Fibroblast of pulmonary artery (primary cell): ENCODE measurements at places on chromosomes 16 and 17.

- no peak for DNase-seq
Observed at GRCh38 chr16:17360693-17361122, 110.1 kb downstream of the XYLT1 start.

- DNase-seq: no peak
Observed at GRCh38 chr17:41140360-41141131, at the start of gene KRTAP4-6. TSS of gene KRTAP4-6 (minus strand) at chr17:41140544. CDS start at chr17:41140487, 57 bp downstream.

DNA sequence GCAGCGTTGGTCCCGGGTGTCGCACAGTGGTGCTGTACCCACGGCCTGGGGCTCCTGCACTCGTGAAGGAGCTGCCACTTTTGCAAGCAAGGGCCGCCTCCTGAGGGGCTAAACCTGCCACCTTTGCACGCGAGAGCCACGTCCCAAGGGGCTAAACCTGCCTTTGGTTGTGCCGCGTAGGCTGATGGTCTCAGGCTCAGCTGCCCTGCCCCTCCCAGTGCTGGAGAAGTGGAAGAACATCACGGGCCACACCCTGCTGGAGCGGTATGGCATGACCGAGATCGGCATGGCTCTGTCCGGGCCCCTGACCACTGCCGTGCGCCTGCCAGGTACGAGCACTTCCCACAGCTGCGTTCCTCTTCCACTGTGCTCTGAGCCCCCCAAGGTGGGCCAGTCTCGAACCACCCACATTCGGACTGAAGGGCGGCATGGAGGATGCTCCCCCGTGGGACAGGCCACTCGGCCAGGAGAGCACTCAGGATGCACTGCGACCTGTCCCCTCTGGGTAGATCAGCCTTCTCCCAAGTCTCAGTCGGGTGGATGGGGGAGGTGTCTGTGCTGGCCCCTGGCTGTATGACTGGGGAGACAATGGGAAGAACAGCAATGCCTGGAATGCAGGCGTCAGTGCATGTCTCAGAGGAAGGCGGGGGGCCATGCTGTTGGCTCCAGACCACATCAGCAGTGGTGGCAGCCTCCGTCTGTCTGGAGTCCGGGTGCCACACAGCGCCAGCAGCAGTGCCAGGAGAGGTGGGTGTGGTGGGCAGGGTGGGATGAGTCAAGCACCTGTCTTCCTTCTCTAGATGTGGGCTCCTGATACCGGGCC is 20.7 kb downstream of the ACSF3 start:
- DNase-seq: peak; percentile 17

GRCh38 chr16:4489030-4489429 is 12.8 kb downstream of the HMOX2 start:
- peak; percentile 83 for DNase-seq

DNA sequence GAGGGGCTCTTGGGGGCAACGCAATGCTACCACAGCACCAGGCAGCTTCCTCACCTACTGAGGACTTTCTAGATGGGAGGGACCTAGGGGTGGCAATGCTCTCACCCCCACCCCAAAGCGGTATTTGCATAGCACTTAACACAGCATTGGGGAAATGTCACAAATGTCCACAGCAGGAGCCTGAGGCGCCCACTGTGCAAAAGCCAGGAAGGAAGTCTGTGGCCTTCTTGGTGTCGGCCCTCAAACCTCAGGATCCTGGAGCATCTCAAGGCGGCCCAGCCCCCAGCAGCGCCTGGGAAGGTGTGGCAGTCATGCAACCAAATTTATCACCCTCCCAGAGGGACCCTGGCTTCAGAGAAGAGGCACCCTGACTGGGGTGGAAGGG is 45.3 kb downstream of the WNT3 start:
- no peak for DNase-seq

- no peak for DNase-seq
Observed at GRCh38 chr16:2016407-2016922, 3.1 kb upstream of the NPW start.

- DNase-seq: no peak
Observed at GRCh38 chr17:62931101-62931500, 34.9 kb upstream of the TANC2 start.

DNA sequence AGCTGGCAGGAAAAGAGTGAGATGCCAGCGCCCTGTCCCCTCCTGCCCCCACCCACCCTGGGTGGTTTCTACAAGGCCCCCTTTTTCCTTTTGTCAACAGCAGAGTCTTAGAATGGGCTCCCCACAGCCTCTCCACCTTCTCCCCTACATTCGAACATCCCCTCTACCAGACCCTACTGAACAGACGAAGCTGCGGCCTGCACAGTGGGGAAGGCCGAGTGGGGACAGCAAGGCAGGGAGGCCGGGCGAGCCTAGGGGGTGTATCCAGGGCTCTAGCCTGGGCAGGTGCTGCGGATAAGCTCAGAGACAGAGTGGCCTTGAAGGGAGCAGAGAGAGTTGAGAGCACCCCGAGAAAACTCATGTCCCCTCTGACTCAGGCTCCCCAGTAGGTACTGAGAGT is 7.4 kb downstream of the ZACN start:
- no peak for DNase-seq

DNA sequence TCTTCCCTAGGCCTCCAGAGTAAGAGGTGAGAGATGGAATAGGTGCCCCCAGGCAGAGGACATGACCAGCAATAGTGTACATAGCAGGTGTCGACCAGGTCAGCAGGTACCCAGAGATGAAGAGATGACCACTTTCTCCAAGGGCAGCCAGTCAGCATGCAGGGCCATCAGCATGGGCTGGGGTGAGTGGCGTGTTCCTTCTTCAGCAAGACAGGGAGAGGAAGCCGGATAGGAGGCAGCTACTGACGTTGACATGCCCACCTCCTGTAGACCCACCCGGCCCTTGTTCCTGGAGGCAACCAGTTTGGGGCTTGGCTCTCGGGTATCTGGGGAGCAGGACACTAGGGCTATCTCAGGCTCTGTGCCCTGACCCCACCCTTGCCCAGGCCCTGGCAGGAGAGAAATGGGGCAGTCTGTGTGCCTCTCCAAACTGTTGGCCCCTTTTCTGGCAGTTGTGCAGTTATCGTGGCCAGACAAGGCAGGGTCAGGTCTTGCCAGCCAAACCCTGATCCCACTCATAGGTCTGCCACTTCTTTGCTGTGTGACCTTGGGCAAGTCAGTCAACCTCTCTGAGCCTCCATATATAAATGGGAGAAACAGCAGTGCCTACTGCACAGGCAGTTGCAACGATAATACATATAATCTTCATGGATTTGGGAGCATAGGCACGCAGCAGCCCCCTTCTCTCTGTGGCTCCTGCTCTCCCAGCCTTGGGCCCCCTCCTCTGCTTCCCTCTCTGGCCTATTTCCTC is 1.4 kb upstream of the NDRG4 start:
- DNase-seq: no peak

- peak; percentile 87 for DNase-seq
Observed at GRCh38 chr17:49997773-49998703, 3.0 kb upstream of the DLX3 start.

GRCh38 chr16:5444189-5444588 is 346.6 kb upstream of the EEF2KMT start:
- no peak for DNase-seq

DNA sequence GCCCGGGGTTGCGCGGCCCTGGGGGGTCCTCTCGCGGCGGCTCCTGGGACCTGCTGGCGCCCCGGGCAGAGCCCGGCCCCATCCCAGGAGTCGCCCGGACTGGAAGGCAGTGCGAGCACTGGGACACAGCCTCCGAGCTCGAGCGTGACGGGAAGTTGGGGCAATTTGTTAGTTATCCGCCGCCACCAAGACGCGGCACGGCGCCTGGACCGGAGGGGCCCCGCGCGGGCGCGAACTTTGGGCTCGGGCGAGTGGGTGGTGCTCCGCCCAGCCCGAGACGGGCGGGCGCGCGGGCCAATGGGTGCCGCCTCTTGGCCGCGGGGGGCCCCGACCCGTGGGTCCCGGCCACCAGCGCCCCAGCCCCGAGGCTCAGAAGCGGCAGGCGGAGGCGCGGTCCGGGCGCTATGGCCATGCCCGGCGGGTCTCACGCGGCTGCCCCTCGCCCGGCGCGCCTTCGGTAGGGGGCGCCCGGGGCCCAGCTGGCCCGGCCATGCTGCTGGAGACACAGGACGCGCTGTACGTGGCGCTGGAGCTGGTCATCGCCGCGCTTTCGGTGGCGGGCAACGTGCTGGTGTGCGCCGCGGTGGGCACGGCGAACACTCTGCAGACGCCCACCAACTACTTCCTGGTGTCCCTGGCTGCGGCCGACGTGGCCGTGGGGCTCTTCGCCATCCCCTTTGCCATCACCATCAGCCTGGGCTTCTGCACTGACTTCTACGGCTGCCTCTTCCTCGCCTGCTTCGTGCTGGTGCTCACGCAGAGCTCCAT is at the start of gene ADORA2B:
Gene ADORA2B, plus strand, starts transcription at position 372 of the 768 bp plus-strand sequence. Its CDS starts 119 bp downstream, at position 491.
- peak; percentile 88 for DNase-seq

GRCh38 chr17:55510986-55511721 is at the start of gene SMIM36:
TSS of gene SMIM36 (minus strand) at chr17:55511452.
- no peak for DNase-seq

DNA sequence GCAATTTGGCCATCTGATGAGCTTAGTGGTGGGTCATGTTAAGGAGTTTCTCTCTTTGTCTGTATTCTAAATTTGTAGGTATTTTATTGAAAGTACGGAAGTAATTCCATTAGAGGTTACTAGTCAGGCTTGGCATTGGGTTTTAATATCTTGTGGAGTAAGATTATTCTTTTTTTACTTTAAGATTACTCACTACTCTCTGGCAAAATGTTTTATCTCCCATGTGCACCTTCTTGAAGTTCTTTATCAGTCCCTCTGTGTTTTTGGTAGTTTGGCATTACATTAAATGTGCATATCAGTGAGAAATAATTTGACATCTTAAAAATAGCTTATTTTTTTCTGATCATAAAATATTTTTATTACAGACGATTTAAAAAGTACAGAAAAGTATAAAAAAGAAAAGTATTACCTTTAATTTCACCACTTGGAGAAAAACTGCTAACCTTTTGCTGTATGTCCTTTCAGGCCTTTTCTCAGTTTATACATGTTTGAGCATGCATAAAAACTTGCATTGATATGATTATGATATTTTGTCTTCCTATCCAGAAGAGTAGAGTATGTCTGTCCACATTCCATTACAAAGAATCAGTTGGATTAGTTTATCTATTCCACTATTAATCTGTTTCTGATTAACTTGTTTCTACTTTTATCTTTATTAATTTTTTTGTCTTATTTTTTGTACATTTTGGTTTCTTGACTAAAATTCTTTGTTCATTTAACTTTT is 198.3 kb downstream of the SPECC1 start:
- DNase-seq: no peak

- no peak for DNase-seq
Observed at GRCh38 chr17:79473876-79474440, 136.9 kb downstream of the RBFOX3 start.

DNA sequence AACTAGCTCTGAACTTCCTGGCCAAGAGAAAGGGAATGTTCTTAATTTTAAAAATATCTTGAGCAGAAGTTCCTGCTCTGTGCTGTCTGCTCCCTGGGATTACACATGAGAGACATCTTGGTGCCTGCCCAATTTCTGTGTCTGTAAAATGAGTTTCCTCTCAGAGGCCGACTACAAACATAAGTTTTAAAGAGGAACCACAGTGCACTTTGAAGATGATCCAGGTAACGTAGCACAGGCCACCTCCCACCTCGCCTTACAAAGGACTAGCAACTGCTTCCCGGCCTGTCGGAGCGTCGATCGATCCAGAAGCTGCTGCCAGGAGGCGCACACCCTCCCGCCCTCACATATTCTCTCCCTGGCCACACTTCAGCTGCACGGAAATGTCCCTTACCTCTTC is 55.0 kb upstream of the ATP2A3 start:
- DNase-seq: no peak

DNA sequence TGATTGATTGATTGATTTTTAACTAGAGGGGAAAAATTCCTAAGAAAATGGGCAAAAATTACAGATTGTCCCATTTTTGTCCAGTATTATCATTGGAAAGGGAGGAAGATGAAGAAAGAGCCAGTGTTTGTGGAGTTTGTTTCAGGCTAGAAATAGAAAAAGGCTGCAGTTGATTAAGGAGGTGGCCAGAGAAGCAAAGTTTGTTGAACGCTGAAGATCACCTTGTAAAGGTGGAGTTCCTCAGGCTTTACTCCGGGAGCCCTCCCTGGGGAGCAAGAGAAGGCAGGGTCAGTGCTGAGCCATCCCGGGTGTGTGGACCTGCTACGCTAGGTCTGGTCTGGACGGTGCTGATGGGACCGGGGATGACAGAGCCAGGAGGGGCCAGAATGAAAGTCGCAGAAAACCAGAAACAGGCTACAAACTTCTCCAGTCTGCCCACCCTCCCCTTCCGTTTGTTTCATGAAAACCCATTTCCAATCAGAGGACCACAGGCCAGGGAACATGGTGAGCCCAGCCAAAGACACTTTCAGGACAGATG is 222.6 kb upstream of the FOXF1 start:
- no peak for DNase-seq

DNA sequence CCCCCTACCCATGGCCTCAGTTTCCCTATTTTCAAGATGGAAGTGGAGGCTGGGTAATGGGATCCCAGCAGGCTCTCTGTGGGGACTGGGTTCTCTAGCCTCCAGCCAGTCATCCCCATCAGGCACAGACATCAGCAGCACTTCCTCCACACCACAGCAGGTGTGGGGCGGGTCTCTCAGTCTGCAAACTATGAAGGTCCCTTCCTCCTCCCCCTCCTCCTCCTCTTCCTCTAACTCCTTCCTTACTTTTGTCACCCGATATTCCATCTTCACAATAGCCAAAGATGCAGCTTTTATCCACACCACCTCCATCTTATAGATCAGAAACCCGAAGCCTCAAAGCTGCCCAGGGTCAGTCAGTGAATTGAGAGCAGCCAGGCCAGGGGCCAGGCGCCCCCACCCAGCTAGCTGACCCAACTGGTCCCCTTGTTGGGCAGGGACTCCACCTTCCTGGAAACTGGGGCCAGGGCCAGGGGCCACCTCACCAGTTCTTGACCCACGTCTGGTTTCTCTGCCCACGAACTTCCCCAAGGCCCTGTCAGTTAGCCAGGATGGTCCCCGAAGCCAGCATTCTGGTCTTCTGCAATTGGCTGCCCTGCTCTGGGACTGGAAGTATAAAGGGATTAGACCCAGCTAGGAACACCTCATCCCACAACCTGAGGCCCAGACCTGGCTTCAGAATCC is 2.5 kb downstream of the FAM83G start:
- no peak for DNase-seq

GRCh38 chr17:41772218-41772585 is 14.3 kb downstream of the JUP start:
- no peak for DNase-seq

GRCh38 chr17:28712705-28713415 is 1.2 kb upstream of the PROCA1 start:
- no peak for DNase-seq
